Brain pericyte (primary cell): ENCODE measurements at places on chromosomes 4 and X.

DNA sequence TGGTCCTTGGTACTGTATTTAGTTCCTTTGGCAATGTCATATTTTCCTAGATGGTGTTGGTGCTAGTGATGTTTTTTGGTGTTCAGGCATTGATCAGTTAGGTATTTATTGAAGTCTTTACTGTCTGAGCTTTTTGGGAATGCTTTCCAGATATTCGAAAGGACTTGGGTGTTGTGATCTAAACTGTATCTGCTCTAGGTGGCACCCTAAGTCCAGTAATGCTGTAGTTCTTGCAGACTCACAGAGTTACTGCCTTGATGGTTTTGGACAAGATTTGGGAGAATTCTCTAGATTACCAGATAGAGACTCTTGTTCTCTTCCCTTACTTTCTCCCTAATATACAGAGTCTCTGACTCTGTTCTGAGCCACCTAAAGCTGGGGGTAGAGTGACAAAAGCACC, 513.6 kb upstream of the PITX2 start:
- DNase-seq = no peak

DNA sequence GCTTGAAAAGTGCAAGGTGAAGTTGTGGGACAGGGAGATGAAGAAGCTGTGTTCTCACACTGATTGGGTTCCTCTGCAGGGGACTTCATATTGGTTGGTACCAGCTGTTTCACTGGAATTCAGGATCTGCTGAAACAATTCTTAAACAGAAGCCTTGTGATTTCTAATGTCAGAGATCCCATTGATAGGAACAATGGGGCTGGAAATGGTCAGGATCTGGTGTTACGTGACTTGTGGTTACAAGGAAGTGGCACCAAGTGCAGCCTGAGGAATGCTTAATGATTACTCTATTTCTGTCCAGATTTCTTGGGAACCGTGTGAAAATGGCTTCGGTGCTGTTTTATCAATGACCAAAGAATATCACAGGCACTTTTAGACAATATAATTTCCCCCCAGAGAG, 68.1 kb downstream of the MOSPD2 start:
- no peak for DNase-seq

DNA sequence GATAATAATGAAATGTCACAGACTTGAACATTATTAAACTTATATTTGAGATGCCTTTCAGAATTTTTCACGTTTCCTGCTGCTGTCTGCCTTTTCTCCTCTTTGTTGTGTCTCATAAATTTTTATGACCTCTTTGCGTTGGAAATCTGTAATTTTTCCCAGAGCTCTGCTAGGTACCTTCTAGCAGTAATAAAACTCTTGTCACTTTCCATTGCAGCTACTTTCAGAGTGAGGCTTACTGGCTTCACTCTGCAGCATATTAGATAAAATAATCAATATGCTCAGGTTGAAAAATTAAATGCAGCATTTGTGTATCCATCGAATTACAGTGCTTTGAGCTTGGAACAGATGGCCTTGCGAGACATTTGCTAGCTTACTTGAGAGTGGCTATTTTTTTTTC, 689.0 kb downstream of the GRID2 start:
- DNase-seq = no peak

- DNase-seq = no peak
Measured at GRCh38 chr4:133694416-133694815, 507.2 kb downstream of the PABPC4L start.

GRCh38 chrX:20414762-20415445, 148.2 kb upstream of the RPS6KA3 start:
- DNase-seq = no peak

DNA sequence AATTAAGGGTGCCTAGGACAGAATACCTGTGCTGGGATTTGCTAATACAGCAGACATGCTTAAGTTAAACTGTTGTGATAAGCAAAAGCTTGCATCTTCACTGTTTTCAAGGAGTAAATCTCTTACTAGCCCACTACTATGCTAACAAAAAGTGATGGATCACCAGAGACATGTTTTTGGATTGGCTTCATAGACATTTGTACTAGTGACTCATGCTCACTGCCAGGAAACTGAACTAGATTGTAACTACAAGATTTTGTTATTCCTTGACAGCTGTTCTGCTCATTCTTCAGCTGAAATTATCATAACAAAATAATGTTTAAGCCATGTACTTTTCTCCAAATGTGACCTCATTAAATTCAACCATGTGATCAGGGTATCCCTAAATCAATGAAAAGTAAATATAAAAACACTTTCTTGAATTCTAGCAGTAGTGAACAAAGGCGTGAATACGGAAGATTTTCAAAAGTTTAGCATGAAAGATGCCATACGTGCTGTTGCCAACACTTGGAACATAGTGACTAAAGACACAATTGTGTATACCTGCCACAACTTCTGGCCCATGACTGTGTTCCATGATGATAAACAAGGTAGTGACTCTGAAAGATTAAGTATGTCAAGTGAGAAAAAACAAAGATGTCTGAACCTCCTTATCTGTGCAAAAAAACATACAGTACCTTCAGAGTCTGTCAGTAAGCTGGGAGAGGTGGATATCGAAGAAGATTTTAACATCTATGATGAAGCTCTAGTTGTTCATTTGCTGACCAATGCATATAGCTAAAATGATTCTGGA, 154.0 kb downstream of the BTC start:
- peak; percentile 52 for DNase-seq

DNA sequence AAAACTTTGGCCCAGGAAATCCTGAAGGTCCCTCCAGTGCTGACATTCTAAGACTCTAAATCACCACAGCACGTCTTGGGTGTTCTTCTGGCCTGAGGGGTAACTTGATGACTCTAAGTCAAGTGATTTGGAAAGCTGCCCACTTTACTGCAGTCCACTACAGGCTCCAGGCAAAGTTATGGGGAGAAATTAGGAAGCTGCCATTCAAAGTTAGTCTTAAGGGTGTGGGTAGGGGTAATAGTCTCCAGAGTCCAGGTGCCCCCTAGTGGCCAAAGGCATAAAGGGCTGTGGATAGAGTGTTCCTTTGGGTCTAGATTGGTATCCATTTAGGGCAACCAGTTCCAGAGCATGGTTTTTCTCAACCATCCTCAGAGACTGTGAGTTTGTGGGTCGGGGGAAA, 38.7 kb upstream of the SLC16A2 start:
- DNase-seq = peak; percentile 12

DNA sequence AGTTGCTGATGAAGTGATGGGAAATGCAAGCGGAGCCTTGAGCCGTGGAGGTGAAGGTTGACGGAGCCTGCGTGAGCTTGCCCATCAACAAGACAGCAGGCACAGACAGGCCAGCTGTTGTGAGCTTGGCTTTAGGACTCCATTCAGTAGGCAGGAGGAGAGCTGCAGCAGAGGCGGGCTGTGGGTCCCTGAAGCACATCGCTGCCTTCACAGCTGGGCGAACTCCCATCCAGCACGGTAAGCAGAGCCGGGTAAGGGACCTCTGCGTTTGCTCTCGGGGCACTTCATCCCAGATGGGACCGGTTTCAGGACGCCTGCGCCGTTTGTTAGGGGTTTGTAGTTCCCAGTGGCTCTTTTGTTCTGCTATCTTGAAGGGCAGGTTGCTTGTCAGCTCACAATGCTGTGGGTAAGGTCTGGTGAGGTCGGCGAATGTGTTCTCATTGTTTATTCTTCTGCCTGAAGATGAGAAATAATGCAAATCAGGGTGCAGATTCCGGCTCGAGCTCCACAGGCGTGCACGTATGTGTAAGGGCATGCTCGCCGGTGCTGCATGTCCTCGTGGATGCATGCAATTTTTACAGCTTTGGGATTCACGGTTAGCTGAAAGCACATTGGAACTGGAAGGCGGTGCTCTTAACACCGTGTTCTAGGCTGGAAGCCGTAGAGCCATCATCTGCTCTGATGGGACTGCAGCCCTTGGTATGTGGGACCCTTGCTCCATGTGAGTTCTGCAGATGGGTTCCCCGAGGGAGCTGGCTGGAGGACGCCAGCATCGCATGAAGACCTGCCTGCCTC, 54.6 kb upstream of the CLDN34 start:
- no peak for DNase-seq

- no peak for DNase-seq
Measured at GRCh38 chr4:55089916-55090315, 35.5 kb downstream of the KDR start.

GRCh38 chr4:138275963-138276621, 33.9 kb upstream of the SLC7A11 start:
- no peak for DNase-seq

DNA sequence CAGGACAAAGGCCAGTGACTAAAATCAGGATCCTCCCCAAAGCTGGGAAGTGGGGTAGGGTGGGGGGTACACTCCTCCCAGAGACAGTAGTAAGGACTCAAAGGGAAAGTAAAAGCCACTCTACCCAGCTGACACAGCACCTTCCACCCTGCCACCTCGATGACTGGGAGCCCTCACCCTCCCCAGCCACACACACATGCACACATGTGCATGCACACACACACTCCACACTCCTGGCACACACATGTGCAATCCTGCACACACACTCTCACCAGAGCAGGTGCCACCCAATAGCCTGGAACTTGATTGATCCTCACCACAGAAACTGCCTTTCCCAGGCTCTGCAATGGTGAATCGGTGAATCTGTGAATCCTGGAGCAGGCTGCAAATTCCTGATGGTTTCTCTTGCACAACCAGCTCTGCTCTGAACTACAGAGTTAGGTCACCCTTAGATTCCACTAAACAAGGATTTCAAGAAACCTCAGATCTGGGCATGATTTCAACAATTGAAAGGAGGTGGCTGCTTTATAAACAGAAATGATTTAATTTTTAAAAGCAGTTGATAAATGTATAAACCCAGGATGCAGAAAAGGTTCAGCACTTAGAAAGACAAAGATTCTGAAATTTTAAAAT, 21.5 kb downstream of the AMOT start:
- no peak for DNase-seq

DNA sequence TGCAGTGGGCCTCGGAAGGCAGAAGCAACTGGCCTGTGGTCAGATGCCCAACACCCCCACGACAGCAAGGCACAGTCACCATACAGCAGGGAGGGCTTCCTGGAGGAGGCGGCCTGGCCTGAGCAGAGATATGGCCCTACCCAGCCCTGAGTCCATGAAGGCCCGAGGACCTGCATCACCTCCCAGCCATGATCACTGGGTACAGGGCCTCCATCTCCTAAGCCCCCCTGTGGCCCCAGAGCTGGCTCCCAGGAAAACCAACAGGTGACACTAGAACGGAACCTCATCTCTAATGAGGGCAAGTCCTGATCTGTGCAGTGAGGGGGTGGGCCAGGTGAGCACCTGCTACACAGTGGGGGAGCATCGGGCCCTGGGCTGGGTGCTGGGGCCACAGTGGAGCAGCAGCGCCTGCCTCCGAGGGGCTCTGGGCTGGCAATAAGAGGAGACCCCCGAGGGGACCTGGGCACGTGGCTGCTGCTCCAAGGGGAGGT, 26.2 kb upstream of the MXD4 start:
- no peak for DNase-seq

DNA sequence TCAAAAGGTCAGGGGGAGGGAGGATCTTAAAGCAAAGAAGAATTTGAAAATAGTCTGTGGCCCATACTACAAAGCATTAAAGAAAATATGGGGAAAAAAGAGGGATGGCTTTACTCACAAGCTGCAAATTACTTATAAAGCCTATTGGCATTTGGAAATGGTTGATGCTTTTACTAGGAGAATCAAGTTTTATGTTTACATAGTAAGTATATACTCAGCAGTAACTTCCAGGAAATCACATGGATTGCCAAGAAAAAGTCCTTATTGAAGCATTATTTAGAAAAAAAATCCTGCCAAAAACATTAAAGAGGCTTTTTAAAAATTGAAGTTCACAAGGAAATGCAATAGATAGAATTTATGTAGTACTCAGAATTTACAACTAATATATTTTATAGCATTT, 8.4 kb upstream of the SH3RF1 start:
- DNase-seq = no peak

GRCh38 chrX:120308558-120308957, 2.7 kb downstream of the TMEM255A start:
- no peak for DNase-seq

DNA sequence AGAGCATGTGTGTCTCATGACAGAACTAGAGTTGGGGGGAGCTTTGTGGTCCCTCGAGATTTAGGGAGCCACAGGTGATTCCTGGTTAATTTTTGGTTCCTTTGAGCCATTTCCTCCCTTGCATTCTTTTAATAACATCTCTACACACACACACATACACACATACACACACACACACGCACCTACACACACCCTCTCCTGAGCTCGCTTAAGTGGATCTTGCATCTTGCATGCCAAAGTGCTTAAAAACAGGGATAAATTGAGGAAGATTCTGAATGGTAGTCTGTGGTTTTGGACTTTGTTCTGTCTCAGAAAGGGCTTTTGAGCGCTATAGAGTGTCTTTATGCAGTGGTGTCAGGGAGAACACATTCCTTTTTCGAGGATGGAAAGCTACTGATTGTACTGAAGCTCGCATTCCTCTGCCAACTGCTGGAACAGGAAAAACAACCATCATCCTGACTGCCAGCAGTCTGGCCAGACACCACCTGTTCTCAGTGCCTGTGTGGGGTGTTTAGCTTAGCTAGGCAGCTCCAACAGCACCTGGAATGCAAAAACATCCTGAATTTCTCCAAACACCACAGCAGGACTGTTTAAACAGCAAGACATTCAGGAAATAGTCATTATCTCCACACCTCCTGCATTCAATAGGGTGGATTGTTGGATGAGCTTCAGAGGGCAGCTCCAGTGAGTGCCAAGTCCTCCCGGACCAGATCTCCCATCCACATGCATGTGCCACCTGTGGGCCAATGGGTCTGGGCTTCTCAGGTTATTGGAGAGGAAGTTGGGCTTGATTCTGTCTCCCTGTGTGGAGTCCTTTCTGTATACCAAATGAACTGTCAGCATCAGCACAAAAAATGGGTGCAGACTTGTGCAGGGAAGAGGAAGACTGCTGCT, 21.9 kb upstream of the IGFBP7 start:
- no peak for DNase-seq

- DNase-seq = no peak
Measured at GRCh38 chr4:105107095-105107856, 39.4 kb upstream of the TET2 start.

DNA sequence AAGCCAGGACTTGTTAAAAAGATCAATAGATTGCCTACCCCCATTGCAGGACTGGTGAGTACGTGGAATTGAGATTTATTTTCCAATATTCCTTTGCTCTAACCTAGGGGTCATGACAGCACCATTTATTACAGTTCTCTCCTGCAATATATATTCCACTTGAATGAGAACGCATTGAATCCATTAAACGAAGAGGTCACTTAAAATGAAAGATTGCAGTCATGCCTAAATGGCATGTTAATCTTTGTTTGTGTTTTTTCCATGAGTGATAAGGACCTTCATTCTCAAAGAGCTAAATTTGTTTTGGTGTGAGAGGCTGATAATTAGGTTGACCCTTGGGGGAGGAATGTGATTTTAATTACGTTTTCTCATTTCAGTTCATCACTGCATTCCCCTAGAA, 13.5 kb upstream of the LIMCH1 start:
- DNase-seq = no peak

- DNase-seq = no peak
Measured at GRCh38 chr4:31089815-31090214, 369.6 kb downstream of the PCDH7 start.

GRCh38 chr4:170988446-170988845, 824.8 kb upstream of the GALNTL6 start:
- DNase-seq = no peak
